Testis (tissue), 5 donors: ENCODE measurements at places on chromosomes 11 and 22. TPM values are rescaled to one million over a fixed set of nuclear protein-coding genes. Genes with fewer than 3 reads are reported as not detected.
A peak's percentile ranks its signal among the peaks of the same experiment; 100 is the strongest.

DNA sequence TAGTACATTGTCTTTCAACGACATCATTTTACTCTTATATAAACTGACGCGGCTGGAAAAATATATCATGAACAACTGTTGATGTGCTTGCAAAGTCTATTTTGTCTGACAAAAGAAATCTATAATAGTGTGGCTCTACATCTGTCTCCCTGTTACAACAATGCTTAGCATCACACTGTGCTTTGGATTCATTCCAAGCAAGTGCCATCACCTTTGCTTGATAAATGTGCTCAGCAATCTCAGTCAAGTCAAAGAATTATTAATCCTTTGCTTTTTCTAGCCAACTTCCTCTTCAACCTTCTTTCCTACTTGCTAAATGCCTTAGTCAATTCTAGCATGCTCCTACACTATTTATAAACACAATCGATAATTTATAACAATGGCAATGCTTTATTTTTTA is 140.5 kb downstream of the FCHSD2 start:
- H3K4me3 ChIP-seq = no peak overlapping the region
- H3K27ac ChIP-seq = no peak overlapping the region
- no peak for DNase-seq

- peak; percentile 77 for DNase-seq
- H3K27ac ChIP-seq = peak within 1 kb of the TSS; percentile 92
- H3K4me1 ChIP-seq = peaks cover 7% of the 10 kb centered on the region
Measured at GRCh38 chr11:6419009-6419631, at the start of gene APBB1. Gene APBB1, minus strand, starts transcription at chr11:6419094. Its CDS starts 7,747 bp downstream, at chr11:6411347.

DNA sequence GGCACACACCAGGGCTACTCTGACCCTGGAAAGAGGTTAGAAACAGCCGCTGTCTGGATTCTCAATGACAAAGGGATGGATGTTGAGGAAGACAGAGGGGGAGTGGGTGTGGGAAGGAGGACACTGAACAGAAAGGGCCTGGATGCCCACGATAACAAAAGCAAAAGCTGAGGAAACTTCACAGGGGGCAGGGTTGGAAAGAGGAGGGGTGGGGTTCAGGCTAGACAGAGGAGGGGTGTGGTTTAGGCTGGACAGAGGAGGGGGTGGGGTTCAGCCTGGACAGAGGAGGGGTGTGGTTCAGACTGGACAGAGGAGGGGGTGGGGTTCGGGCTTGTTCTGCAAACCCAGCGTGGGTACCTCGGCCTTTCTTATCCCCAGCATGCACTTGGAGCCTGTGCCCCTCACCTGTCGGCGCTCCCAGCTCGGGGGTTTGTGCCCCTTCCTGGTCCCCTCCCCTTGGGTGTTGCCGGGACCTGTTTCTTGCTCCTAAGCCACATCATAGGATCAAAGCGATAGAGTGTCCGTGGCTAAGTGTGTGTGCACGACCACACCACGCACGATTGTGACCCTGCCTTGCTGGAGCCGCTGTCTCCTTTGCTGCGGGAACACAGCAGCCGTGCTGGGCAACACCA is 75.6 kb downstream of the BRD1 start:
- no peak overlapping the region for H3K4me3 ChIP-seq
- no peaks in the 10 kb centered on the region for H3K27me3 ChIP-seq
- no peaks in the 10 kb centered on the region for H3K4me1 ChIP-seq
- no peak for DNase-seq
- H3K27ac ChIP-seq = no peak overlapping the region

- DNase-seq = no peak
- H3K4me1 ChIP-seq = no peaks in the 10 kb centered on the region
- no peaks in the 10 kb centered on the region for H3K36me3 ChIP-seq
- no peak overlapping the region for H3K4me3 ChIP-seq
- peak overlapping the region; percentile 2 for H3K27ac ChIP-seq
Measured at GRCh38 chr11:57276971-57277675, 40.1 kb upstream of the APLNR start.

- H3K27ac ChIP-seq = peak within 1 kb of the TSS; percentile 73
- DNase-seq = peak; percentile 64
- peaks cover 9% of the 10 kb centered on the region for H3K4me1 ChIP-seq
- no peaks in the 10 kb centered on the region for H3K27me3 ChIP-seq
- no peaks in the 10 kb centered on the region for H3K36me3 ChIP-seq
- peak within 1 kb of the TSS; percentile 67 for H3K4me3 ChIP-seq
Measured at GRCh38 chr11:8080674-8081590, at the start of gene TUB. Gene TUB, plus strand, starts transcription at chr11:8081211. Its CDS starts 300 bp downstream, at chr11:8081511.

DNA sequence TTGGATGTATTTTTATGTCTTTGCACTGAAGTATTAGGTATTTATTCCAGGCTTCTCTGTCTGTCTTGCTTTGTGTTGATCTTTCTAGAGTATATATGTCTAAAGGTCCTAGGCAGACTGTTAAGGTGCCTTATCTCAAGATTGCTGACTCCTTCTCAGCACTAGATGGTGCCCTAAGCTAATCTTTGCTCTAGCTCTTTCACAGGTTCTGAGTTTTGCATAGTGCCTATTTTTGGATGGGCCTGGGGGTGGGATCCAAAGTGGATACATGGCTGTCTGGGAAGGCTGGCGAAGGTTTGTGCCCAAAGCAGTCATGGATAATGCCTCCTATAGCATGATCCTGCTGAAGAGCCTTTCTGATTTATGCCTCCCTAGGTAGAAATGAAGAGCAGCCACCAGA is 154.9 kb downstream of the TRPC6 start:
- no peak overlapping the region for H3K4me3 ChIP-seq
- no peak overlapping the region for H3K27ac ChIP-seq
- H3K36me3 ChIP-seq = no peaks in the 10 kb centered on the region
- H3K27me3 ChIP-seq = no peaks in the 10 kb centered on the region

GRCh38 chr11:130533113-130533798 is 84.8 kb downstream of the ADAMTS15 start:
- H3K36me3 ChIP-seq = no peaks in the 10 kb centered on the region
- H3K27ac ChIP-seq = no peak overlapping the region

GRCh38 chr22:28154861-28155260 is 235.8 kb upstream of the PITPNB start:
- no peak overlapping the region for H3K4me3 ChIP-seq
- no peaks in the 10 kb centered on the region for H3K36me3 ChIP-seq
- H3K4me1 ChIP-seq = no peaks in the 10 kb centered on the region
- DNase-seq = no peak
- no peak overlapping the region for H3K27ac ChIP-seq

- H3K4me1 ChIP-seq = no peaks in the 10 kb centered on the region
- no peak overlapping the region for H3K27ac ChIP-seq
- H3K36me3 ChIP-seq = no peaks in the 10 kb centered on the region
- DNase-seq = no peak
- H3K4me3 ChIP-seq = no peak overlapping the region
Measured at GRCh38 chr11:59918480-59918879, 19.8 kb upstream of the OOSP1 start.

DNA sequence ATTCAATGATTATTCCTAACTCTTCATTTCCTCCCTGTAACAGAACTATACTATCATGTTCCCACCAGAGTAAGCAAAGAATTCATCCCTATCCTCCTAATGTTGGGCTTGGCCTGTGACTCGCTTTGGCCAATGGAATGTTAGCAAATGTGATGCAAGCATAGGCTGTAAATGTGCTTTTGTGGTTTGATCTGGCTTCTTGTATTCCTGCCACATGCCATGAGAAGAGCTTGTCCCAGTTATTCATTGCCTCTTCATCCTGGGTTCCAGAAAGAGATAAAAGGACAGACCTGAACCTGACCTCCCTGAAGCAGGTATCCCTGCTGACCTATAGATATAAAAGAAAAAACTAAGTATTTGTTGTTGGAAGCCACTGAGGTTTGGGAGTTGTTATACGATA is 51.0 kb downstream of the SYTL2 start:
- DNase-seq = no peak
- no peaks in the 10 kb centered on the region for H3K27me3 ChIP-seq
- H3K27ac ChIP-seq = no peak overlapping the region
- H3K36me3 ChIP-seq = no peaks in the 10 kb centered on the region
- no peak overlapping the region for H3K4me3 ChIP-seq

- no peaks in the 10 kb centered on the region for H3K27me3 ChIP-seq
- no peak for DNase-seq
- H3K27ac ChIP-seq = no peak overlapping the region
Measured at GRCh38 chr11:31995525-31996094, 95.3 kb upstream of the RCN1 start.

- peaks cover 5% of the 10 kb centered on the region for H3K4me1 ChIP-seq
- H3K27ac ChIP-seq = no peak overlapping the region
- no peak for DNase-seq
- H3K4me3 ChIP-seq = no peak overlapping the region
- H3K36me3 ChIP-seq = no peaks in the 10 kb centered on the region
Measured at GRCh38 chr11:130587658-130588057, 139.2 kb downstream of the ADAMTS15 start.

DNA sequence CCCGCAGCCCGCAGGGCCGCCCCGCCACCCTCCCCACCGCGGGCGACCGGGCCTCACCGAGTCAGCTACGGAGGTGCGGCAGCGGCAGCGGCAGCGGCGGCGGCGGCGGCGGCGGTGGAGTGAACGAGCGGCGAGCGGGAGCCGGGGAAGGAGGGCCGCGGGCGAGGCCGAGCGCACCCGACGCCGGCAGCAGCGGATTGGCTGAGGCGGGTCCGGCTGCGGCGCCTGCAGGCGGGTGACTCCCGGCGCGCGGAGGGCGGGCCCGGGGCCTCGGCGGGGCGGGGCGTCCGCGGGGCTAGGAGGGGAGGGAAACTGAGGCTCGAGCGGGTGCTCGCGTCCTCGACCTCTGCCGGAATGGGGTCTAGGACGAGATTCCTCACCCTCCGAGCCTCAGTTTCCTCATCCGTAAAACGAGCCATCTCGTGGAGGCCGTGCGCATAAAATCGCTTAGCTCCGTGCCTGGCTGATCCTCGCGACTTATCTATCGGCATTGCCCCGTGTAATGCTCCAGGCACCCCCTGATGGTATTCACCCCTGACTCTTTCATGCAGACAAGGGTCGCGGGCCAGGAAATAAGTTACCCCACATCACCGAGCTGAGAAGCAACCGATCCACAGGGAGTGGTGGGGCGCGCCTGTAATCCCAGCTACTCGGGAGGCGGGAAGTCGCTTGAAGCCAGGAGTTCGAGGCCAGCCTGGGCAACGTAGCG is at the start of gene CPT1A:
Gene CPT1A (minus strand): TSS at position 199 of the 709 bp plus-strand sequence. CDS start 26,442 bp downstream, outside the sequence.
- H3K4me3 ChIP-seq = peak within 1 kb of the TSS; percentile 76
- H3K4me1 ChIP-seq = peaks cover 54% of the 10 kb centered on the region
- DNase-seq = peak; percentile 79

- no peak overlapping the region for H3K27ac ChIP-seq
- DNase-seq = no peak
- H3K27me3 ChIP-seq = no peaks in the 10 kb centered on the region
- peaks cover 5% of the 10 kb centered on the region for H3K4me1 ChIP-seq
- H3K36me3 ChIP-seq = no peaks in the 10 kb centered on the region
Measured at GRCh38 chr11:57464539-57465181, 4.3 kb downstream of the RTN4RL2 start.

- no peak overlapping the region for H3K27ac ChIP-seq
- no peak overlapping the region for H3K4me3 ChIP-seq
- H3K27me3 ChIP-seq = no peaks in the 10 kb centered on the region
- no peaks in the 10 kb centered on the region for H3K4me1 ChIP-seq
- no peak for DNase-seq
Measured at GRCh38 chr11:78641541-78641940, 66.9 kb upstream of the NARS2 start.

GRCh38 chr22:25495285-25495684 is 69.2 kb upstream of the GRK3 start:
- no peak for DNase-seq
- H3K27ac ChIP-seq = no peak overlapping the region

DNA sequence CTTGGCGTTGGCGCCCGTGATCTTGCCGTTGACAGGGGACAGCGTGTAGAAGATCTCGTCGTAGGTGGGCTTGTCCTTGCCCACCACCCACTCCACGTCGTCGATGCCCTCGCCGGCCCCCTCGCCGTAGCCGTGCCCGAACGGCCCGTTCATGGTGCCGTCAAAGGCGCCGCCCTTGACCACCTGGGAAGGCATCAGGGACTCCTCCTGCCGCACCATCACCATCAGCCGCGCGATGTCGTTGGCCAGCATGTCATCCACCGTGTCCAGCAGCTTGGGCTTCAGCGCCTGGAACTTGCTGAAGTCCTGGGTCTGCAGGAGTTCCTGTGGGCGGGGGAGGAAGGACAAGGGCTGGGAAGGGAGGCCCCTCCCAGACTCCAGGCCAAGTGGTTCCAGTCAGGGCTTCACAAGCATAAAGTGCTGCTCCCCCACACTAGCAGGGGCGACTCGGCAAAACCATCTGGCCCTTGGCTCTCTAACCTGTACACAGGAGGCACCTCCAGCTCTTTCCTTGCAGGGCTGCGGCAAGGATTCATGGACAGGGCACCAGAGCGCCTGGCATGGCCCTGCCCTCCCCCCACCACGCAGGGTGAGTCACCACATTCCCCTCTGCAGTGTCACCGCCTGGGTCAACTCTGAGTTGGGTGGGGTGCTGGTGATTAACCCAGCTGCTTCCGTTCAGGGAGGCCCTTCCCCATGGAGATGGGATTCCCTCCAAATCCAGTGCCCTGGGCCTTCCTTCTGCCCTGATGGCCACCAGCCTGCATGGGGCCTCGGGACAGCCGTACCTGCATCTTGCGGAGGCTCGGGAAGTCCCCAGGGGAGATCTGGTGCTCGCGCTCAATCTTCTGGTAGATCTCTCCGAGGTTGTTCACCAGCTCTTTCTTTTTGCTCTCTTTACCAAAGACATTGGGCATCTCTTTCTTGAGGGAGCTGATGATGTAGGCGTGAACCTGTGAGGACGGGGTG is 10.4 kb upstream of the CDC42BPG start:
- no peaks in the 10 kb centered on the region for H3K36me3 ChIP-seq
- no peak for DNase-seq
- H3K4me3 ChIP-seq = no peak overlapping the region
- H3K27ac ChIP-seq = peak overlapping the region; percentile 36
- H3K4me1 ChIP-seq = peaks cover 17% of the 10 kb centered on the region
- no peaks in the 10 kb centered on the region for H3K27me3 ChIP-seq

DNA sequence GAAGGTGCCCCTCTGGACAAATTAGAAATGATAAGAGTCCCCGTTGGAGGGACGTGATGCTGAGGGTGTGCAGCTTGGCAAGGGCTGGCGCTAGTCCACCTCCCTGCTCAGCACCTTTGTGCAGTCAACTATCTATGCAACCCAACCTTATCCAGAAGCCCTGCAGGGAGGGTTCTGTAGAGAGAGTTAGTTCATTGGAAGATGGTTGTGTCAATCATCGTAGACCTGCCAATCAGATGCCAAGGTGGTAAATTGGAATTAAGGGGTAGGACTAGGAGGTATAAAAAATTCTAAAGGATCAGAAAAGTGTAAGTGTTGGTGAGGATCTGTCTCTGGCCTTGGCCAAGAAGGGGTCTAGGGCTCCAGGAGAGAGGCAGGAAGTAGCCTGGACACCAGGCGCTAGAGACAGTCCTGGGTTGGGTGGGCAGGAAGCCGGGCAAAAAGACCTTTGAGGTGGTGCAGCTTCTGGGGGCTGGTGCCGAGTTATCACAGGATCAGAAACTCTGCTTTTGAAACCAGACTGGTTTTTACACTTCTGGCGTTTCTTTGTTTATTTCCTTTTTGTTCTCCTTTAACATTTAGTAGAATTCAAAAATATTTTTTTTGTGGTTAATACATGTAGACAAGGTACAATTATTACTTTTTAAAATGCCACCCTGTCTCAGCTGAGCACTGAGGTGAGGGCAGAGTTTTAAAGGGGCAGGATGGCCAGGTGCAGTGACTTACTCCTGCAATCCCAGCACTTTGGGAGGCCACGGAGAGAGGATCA is 1.6 kb downstream of the C1QTNF6 start:
- H3K4me1 ChIP-seq = peaks cover 17% of the 10 kb centered on the region
- no peaks in the 10 kb centered on the region for H3K36me3 ChIP-seq
- H3K4me3 ChIP-seq = no peak overlapping the region
- H3K27me3 ChIP-seq = no peaks in the 10 kb centered on the region
- no peak for DNase-seq

Gene BATF2
- total RNA-seq = 0.94 TPM

Gene PTGDR2
- total RNA-seq = 1.5 TPM

Gene LRP4
- total RNA-seq = 8.1 TPM

Gene MRGPRX4
- not detected for total RNA-seq

Gene SLC22A8
- not detected for total RNA-seq
